ENCODE measurements at places on chromosomes 13 and 19.

- no peak for DNase-seq
These were observed 20.2 kb upstream of the CD70 start for GRCh38 chr19:6610934-6611852.

DNA sequence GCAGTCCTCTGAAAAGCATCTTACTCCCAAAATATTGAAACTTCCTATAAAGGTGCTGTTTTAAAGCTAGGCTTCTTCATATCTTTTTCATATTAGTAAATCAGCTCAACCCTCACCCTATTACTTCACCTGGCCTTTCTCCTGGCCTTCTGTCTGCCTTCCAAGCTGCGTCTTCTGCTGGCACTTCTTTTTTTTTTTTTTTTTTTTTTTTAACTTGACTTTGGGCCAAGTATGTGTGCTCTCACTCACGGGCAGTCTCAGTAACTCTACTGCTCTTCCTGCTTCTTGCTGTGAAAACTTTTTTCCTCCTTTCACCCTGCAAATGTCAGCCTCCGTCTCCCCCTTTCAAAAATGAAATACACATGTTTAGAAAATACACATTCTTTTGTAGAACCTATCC is 41.2 kb upstream of the KCTD4 start:
- DNase-seq = peak; percentile 65

GRCh38 chr13:112370311-112370710 is 5.8 kb upstream of the SPACA7 start:
- no peak for DNase-seq

DNA sequence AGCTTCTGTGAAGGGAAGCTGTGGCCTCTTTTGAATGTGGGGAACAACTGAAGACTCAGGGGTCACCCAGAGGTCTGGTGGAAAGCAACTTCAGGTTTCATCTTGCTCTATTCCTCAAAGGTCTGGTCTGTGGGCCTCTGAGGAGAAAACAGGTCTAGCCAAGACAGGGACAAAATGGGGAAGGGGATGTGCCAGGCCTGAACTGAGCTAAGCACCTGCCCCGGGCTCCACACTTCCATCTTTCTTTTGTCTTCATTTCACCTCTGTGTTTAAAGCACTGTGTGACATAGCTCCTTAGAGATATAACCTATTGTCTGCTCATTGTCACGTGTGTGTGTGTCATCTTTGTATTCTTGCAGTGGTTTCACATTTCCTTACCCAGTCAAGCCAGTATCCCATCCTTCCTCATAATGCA is 19.9 kb upstream of the GDF15 start:
- DNase-seq = no peak

GRCh38 chr13:113090415-113090770 is 15.2 kb upstream of the F7 start:
- DNase-seq = no peak

DNA sequence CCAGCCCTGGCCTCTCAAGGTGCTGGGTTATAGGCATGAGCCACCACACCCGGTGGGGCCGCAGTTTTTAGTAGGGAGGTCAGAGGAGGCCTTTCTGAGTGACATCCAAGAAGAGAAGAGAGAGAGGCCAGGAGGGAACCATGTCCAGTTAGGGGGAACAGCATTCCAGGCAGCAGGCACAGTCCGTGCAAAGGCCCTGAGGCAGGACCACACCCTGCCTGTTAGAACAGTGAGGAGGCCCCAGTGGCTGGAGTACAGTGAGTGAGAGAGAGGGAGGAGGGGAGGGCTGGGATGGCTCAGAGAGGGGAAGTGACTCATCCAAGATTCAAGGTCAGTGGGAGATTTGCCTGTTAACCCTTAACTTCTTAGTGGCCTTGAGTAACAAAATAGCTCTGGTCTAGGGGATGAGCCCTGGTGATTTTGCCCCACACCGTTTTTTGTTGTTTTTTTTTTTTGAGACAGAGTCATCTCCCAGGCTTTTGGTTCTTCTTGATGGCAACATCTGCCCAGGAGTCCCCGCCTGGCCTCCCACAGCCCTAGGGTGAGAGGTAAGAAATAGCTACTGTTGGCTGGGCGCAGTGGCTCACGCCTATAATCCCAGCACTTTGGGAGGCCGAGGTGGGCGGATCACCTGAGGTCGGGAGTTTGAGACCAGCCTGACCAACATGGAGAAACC is 2.7 kb upstream of the PLIN3 start:
- DNase-seq = no peak

DNA sequence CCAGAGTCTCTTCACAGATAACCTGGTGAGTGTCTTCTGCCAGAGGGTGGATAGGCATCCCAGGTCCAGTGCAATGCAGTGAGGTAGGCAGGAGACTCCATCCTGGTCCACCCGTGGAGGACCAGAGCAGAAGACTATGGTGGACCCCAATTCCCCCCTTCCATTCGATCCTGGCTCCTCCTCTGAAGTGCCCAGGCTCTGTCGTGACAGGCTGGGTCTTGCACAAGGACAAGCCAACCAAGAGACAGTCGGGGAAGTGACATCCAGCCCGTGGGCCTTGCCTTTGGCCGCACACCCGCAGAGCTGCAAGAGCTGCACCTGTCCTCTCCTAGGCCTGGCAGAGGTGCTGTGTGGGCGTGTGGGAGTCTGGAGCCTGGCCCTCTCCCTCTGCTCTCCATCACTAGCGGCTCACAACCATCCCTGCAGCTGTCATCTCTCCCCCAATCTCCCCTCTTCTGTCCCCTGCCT is 3.1 kb downstream of the ZNF784 start:
- DNase-seq = no peak

DNA sequence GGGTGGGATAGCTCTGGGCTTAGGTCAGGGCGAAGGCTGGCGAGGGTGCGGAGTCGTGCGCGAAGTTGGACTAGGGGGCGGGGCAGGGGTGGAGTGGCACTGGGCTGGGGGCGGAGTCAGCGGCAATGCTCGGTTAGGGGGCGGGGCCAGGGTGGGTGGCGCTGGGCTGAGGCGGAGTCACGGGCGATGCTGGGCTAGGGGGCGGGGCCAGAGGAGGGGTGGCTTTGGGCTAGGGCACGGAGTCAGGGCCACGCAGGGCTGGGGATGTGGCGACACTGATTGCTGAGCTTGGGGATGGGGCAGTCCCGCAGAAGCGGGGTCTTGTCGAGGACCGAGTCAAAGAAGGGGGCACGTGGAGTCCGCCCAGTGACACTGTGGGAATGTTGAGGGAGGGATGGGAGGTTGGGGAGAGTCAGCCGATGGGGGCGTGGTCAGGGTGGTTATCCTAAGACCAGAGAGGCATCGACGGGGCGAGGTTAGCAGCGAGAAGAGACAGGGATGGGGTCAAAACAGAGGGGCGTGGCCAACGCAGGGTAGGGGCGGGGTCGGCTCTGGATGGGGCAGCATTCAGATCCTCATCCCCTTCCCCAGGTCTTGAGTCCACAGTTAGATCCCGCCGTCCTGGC is 8.7 kb downstream of the HOMER3 start:
- DNase-seq = no peak

DNA sequence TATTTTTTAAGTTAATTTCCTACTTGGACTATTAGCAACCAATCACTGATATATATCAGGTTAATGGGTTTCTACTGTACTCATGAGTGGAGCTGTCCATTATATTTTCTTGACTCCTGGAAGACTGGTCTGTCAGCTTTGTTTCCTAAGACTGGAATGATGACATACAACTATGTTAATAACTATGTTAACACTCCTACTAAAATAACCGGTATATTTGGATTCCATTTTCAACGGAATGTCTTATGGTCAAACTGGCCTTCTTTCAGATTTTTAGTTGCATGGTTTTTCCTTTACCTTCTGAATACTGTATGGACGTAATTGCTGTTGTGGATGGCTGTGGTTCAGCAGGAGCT is 45.8 kb upstream of the GPI start:
- peak; percentile 82 for DNase-seq

DNA sequence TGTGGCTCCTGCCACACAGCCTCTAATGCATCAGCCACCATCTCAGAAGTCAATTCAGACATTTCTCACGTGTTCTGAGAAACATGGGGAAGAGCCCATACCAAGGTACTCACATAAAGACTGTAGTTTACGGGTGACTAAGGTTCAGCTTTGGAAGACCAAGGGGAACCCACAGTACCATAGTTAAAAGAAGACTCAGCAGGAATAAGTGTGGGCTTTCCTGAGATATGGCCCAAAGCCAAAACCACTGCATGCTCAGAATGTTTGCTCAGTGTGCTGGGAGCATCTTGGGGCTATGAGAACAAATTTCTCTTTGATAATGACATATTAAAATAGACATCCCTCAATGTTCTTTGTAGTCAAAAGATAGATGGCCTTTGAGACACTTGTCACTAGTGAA is 283.8 kb downstream of the DCT start:
- DNase-seq = no peak

- DNase-seq = no peak
These were observed 2.1 kb upstream of the HAMP start for GRCh38 chr19:35279985-35280821.

GRCh38 chr13:46778890-46779289 is 18.1 kb downstream of the ESD start:
- no peak for DNase-seq

- DNase-seq = no peak
These were observed 25.0 kb downstream of the CKM start for GRCh38 chr19:45297674-45298073.
